Uterus (tissue), 4 donors: ENCODE measurements at places on chromosomes 11 and 22. TPM values are rescaled to one million over a fixed set of nuclear protein-coding genes. Genes with fewer than 3 reads are reported as not detected.

Gene GTSE1
- not detected for total RNA-seq

- H3K27ac ChIP-seq = no peak overlapping the region
- no peak overlapping the region for H3K4me3 ChIP-seq
- no peak for DNase-seq
- no peaks in the 10 kb centered on the region for H3K27me3 ChIP-seq
Measured at GRCh38 chr11:72543849-72544542, 109.7 kb upstream of the CLPB start.

GRCh38 chr11:74010306-74011300, 1.7 kb upstream of the UCP3 start:
- H3K4me1 ChIP-seq = no peaks in the 10 kb centered on the region
- no peak overlapping the region for H3K27ac ChIP-seq
- no peak overlapping the region for H3K4me3 ChIP-seq
- no peaks in the 10 kb centered on the region for H3K27me3 ChIP-seq
- no peaks in the 10 kb centered on the region for H3K36me3 ChIP-seq

GRCh38 chr22:34931026-34931425, 134.9 kb upstream of the ISX start:
- H3K27ac ChIP-seq = no peak overlapping the region
- DNase-seq = no peak
- H3K36me3 ChIP-seq = no peaks in the 10 kb centered on the region
- no peaks in the 10 kb centered on the region for H3K27me3 ChIP-seq

DNA sequence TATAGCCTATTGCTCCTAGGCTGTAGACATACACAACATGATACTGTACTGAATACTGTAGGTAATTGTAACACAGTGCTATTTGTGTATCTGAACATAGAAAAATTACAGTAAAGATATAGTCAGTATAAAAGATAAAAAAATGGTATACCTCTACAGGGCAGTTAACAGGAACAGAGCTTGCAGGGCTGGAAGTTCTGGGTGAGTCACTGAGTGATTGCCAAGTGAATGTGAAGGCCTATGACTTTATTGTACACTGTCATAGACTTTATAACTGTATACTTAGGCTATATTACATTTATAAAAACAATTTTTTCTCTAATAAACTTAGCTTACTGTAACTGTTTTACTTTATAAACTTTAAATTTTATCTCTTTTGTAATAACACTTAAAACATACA, 332.4 kb upstream of the ARHGAP42 start:
- no peaks in the 10 kb centered on the region for H3K36me3 ChIP-seq
- H3K4me3 ChIP-seq = no peak overlapping the region
- no peaks in the 10 kb centered on the region for H3K4me1 ChIP-seq
- no peak for DNase-seq
- no peaks in the 10 kb centered on the region for H3K27me3 ChIP-seq

DNA sequence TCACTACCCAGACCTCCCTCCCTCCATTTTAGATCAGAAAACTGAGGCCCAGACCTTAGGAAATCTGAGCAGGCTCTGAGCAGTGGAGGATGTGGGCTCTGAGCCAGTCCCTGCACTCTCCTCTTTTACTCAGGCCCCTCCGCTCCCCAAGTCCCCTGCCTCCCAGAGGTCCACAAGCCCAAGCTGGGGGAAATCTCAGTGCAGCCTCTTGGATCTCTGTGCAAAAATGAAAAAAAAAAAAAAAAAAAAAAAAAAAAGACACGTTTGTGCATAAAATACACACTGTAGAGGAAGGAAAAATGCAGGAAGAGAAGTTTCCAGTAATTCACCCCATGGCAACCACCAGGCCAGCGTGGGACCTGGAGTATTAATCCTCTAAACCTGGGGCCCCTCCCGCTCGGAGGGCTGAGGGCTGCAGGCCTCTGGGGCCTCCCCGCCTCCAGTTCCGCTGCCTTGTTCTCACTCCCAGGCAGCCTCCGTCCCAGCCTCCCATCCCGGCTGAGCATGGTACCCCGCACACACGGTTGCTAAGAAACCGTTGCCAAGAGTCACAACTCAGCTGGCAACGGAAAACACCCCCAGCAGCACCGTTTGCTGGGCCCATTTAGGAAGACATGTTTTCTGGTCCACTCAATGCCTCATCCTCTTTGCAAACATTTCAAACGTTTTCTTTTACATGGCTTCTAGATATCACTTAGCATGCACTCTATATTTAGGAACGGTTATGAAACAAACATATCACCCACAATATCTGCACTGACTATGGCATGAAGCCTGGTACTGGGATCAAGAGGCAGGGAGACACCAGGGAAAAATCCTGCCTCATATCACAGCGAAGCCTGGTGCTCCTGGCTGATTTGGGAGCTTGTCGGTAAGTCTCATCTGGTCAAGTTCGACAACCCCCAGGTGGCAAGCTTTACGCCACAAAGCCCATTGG, 227.5 kb downstream of the CTTN start:
- H3K36me3 ChIP-seq = no peaks in the 10 kb centered on the region
- no peaks in the 10 kb centered on the region for H3K4me1 ChIP-seq
- no peak overlapping the region for H3K27ac ChIP-seq
- no peaks in the 10 kb centered on the region for H3K27me3 ChIP-seq
- DNase-seq = no peak
